ENCODE measurements at places on chromosomes 7 and 10.

DNA sequence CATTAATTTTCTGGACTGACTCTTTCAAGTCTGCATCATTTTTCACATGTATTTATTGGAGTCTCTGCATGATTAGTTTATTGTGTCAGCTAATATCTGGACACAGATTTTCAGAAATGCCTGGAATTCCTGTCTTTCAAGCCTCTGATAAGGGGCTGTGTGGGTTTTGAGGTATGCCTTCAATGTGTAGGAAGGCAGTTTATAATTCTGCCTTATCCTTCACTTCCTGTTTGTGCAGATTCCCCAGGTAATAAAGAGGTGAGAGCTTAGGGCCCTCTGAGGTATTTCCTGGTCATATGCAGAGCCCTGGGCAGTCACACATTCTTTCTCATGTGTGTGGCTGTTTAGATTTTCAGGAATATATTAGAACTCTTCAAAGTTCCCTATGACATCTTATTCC, 79.4 kb upstream of the PRKCQ start:
- DNase-seq = no peak

GRCh38 chr10:78175444-78176015, 141.9 kb downstream of the RPS24 start:
- no peak for DNase-seq

- DNase-seq = no peak
These were observed 15.6 kb upstream of the CLDN12 start for GRCh38 chr7:90387470-90388240.

DNA sequence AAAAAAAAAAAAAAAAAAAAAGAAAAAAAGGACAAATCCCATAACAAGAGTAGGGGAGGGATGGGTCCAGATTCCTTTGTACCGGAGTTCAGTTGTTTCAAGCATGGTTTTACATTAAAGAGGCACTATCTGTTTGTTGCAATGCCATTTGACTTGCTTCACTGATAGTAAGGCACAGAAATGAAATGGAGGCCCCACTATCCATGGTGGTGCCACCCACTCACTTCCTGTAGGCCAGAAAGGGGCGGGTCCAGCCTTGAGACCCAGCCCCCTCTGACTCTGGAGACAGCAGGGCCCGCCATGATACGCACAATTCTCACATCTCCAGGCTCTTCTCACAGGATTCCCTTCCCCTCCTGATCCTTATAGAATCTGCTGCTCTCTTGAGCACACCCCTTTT, 100.0 kb downstream of the CLEC2L start:
- no peak for DNase-seq

- DNase-seq = no peak
These were observed 41.9 kb downstream of the LRRN3 start for GRCh38 chr7:111132833-111133232.

DNA sequence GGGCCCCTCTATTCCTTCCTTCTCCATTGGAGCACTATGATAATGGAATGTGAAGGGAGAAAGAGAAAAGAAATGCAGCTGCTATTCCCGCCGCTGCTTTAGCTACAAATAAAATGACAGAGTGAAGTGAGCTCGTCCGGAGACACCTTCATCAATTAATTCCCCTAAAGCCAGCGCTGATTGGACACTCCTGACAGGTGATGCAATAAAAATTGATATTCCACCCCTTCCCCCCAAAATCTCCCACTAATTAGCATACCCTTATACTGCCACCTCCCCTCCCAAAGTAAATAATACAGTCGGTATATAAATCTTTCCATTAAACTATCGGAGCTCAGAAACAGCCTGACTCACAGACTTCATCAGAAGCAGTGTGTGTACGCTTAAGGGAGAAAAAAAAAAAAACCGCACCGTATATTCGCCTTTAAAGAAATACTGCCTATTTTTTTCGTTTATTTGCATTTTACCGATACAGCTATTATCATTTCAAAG, 7.3 kb downstream of the SKIDA1 start:
- DNase-seq = peak; percentile 24

DNA sequence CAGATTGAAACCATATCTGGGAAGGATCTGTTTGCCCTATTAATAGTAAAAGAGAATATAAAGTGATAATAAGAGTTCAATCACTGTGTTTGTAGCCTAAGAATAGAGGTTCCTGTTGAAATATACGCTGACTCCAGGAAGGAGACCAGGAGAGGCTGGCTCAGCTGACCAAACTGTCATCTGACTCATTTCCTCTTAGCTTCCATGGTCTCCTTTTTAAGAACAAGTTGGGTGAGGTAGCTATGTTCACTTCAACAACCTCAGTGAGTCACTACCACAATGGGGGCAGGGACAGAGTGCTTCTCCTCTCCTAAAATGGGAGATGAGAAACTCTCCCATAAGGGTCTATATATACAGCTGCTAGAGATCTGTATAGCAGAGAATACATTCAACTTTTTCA, 543.3 kb downstream of the CALN1 start:
- no peak for DNase-seq

GRCh38 chr7:45703373-45703821, 129.2 kb downstream of the ADCY1 start:
- DNase-seq = no peak

GRCh38 chr7:46537191-46537905, 616.3 kb upstream of the IGFBP3 start:
- DNase-seq = no peak

GRCh38 chr7:139570626-139571025, 47.1 kb downstream of the CLEC2L start:
- DNase-seq = no peak

- peak; percentile 26 for DNase-seq
These were observed 23.9 kb upstream of the CALD1 start for GRCh38 chr7:134755422-134756022.

DNA sequence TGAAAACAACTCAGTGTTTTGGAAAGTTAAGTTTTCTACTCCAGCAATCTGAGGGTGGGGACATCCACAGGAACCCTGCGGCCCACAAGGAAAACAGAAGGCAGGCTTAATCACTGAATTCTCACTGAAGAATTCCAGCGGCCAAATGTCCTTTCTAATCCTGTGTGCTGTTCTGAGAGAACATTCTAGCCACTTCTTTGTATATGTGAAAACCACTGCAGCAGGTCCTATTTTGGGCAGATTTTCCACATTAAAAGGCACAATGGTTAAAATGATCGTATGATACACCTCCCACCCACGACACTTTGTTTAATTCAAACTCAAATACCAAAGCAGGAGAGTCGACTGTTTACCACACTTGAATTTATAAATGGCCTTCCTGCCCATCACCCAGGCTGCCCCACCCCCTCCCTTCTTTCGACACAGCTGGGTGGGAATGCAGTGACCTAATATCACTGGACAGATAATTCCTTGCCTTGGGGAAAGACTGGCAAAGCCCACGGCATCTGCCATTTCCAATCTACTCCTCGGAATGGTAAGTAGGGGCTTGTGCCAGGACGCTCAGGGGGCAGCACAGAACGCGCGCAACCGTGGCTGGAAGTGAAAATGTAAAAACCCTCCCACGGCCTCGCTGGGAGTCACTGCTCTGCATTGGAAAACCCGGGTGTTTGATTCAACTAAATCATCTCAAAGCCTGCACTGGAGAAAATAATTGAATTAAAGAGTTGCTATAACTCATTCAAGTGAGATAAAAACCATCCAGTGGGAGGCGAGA, 67.0 kb downstream of the CTBP2 start:
- DNase-seq = no peak

Measured in CD4-positive, alpha-beta T cell treated with Interleukin-17A for 1 hour (primary cell).